Germinal center (tissue), 1 donor: ENCODE measurements at places on chromosomes 2 and 18.

- peak; percentile 83 for DNase-seq
Measured at GRCh38 chr18:2846636-2847316, at the start of gene EMILIN2. Gene EMILIN2 (plus strand): TSS chr18:2847006. CDS start chr18:2847189, 183 bp downstream.

- no peak for DNase-seq
Measured at GRCh38 chr2:157480182-157480961, 36.5 kb upstream of the CYTIP start.

DNA sequence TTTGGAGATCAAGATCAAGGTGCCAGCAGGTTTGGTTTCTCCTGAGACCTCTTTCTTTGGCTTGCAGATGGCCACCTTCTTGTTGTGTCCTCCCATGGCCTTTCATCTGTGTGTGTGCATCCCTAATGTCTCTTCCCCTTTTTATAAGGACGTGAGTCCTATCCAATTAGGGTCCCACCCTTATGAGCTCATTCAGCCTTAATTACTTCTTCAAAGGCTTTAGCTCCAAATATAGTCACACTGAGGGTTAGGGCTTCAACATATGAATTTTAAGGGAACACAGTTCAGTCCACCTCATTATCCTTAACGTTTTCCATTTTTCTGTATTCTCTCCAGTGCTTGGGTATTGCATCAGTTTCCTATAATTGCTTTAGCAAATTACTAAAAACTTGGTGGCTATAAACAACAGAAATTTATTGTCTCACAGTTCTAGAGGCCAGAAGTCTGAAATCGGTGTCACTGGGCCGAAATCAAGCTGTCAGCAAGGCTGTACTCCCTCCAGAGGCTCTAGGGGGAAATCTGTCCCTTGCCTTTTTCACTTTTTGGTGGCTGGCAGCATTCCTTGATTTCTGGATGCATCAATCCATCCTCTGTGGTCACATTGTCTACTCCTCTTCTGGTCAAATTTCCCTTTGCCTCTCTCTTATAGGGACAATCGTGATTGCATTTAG, 34.1 kb downstream of the CDC42EP3 start:
- no peak for DNase-seq

- no peak for DNase-seq
Measured at GRCh38 chr2:105790461-105791149, 45.9 kb downstream of the NCK2 start.

DNA sequence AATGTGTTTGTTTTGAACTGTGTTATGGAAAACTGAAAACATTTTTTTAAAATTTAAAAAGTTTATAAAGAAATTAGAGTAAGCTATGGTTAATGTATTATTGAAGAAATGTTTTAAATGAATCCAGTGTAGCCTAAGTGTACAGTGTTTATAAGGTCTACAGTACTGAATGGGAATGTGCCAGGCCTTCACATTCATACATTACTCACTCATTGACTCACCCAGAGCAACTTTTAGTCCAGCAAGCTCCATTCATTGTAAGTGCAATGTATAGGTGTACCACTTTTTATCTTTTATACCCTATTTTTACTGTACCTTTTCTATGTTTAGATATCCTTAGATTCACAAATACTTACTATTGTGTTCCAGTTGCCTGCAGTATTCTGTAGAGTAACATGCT, 215.1 kb upstream of the THUMPD2 start:
- no peak for DNase-seq

- DNase-seq: no peak
Measured at GRCh38 chr2:157830696-157831570, 45.2 kb downstream of the ACVR1 start.

- DNase-seq: no peak
Measured at GRCh38 chr2:16115881-16116830, 175.8 kb downstream of the MYCN start.

DNA sequence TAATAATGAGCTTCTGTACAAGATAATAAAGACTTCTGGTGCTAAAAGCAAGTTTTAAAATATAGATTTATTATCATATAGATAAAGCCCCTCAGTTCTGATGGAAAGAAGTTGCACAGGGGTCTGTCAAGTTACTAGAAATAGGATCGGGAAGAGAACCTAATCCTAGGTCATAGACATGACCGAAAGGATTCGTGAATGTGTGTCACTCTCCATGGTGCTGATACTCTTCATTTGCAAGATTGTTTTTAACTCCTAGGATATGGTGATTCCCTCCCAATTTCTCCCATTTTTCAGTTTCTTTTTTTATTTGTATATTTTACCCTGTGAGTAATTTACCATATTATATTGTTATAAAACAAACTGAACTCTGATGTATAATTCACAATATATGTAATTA, 58.9 kb upstream of the CTNNA2 start:
- no peak for DNase-seq

- DNase-seq: peak; percentile 9
Measured at GRCh38 chr18:44887227-44887631, 206.5 kb downstream of the SETBP1 start.

GRCh38 chr2:157853211-157853610, 22.9 kb downstream of the ACVR1 start:
- no peak for DNase-seq

- peak; percentile 3 for DNase-seq
Measured at GRCh38 chr18:33210575-33211189, 229.8 kb downstream of the CCDC178 start.

- DNase-seq: no peak
Measured at GRCh38 chr18:66048406-66048805, 297.6 kb downstream of the CDH7 start.

GRCh38 chr18:53747210-53747609, 477.3 kb downstream of the MBD2 start:
- DNase-seq: no peak

DNA sequence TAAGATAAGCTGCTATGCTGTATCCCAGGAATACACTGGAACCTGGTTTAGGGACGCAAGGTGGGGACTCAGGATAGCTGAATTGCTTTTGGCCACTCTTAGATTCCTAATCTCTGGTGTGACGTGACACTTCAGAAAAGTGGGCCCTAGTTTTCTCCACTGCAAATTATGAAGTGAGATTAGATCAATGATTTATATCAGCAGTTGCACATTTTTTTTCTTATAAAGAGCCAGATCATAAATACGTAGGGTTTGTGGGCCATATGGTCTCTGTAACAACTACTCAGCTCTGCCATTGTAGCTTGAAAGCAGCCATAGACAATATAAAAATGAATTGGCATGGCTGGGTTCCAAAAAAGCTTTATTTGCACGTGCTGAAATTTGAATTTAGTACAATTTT, 85.4 kb upstream of the CPO start:
- no peak for DNase-seq

DNA sequence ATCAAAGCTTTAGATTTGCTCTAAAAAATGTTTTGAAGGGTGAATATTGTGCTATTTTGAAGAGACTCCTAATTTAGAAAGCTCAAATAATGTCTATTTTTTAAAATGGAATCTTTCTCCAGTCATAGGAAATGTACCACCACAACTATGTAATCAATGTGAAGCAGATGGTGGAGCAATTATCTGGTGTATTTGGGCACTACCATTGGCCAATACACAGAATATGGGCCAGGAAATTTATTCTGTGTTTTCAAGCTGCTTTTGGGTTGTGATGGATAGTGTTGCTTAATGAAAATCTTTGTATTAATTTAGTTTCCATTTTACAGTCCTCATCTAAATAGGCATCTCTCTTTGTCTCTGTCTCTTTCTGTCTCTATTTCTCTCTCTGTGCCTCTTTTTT, 17.1 kb upstream of the VWC2L start:
- DNase-seq: no peak

GRCh38 chr2:159069229-159069628, 100.8 kb downstream of the TANC1 start:
- DNase-seq: no peak
